Posterior vena cava (tissue), 2 donors: ENCODE measurements at places on chromosomes 16 and 17. TPM values are rescaled to one million over a fixed set of nuclear protein-coding genes. Genes with fewer than 3 reads are reported as not detected.
A peak's percentile ranks its signal among the peaks of the same experiment; 100 is the strongest.

DNA sequence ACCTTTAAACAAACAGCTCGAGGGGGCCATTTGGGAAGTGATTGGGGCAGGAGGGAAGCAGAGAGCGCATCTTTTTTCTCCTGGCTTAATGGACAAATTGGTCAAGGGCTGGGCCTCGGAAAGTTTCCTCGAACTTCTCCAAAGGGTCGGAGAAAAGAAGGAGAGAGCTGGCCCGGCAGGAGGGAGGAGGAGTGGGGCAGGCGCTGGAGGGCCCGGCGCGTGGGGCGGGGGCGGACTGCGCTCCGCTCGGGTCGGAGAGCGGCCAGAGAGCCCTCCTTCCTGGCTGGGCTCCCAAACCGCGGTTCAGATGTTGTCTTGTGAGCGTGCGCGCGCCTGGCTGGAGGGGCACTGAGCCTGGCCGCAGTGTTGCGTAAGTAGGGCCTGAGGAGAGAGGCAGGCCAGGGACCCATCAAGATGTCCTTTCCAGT is 1.2 kb downstream of the MMP2 start:
- peak; percentile 97 for DNase-seq

EFCAB5 gene
- total RNA-seq: 1.2 TPM

DNA sequence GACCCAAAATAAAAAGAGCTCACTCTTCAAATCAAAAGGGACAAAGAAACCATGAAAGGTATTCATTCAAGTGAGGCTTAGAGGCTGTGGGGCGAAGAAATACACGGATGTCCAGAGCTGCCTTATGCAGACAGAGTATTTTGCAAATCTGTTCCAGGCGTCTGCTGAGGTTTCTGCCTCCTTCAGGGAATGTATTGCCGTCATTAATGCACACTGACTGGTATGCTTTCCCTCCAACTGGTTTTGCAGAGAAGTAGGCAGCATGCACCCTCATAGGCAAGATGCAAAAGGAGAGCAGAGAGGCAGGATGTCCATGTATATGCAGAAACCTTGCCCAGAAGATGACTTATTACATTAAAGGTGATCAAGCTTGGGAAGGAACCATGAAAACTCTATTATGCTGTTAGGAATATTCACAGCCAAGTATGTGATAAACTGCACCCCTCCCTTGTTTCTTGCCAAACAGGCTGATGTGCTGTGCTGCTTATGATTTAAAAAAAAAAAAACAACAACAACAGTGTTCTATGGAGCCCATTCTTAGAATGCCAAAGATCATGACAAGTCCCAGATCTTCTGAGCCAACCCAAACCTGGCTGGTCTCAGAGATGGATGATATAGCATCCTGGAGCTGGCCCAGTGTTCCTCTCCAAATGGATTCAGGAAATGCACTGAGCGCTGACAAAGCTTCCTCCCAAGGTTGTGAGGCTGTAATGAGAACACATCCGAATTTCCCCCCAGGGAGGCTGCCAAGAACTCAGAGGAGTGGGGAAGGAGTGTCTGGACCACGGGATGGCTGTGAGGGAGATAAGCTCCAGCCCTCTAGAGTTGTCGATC is 77.6 kb upstream of the HLF start:
- no peak for DNase-seq

DNA sequence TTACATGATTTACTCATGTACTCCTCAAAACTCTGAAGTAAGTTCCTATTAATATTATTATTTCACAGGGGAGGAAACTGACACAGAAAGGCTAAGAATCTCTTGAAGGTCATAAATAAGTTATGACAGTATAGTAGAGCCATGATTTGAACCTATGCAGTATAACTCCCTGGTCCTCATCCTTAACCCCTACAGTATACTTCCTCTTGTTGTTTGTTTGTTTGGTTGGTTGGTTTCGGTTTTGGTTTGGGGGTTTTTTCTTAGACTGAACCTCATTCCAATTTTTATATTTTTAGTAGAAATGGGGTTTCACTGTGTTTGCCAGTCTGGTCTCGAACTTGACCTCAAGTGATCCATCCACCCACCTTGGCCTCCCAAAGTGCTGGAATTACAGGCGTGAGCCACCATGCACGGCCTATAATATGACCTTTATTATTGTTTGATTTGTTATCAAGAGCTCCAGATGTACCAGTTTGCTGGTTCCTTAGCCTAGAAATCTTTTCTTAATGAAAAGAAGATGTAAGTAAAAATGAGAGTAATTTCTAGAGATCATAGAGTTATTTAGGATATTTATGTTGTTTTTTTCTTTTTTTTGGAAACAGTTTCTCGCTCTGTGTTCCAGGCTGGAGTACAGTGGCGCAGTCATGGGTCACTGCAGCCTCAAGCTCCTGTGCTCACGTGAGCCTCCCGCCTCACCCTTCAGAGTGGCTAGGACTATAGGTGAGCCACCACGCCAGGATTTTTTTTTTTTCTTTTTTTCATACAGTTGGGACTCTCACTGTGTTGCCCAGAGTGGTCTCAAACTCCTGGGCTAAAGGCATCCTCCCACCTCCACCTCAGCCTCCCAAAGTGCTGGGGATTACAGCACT is 4.8 kb downstream of the PRR11 start:
- DNase-seq: no peak

DYNC1LI2 gene
- 159 TPM for total RNA-seq

MGRN1 gene
- 61.0 TPM for total RNA-seq

GRCh38 chr17:77248216-77249114 is 107.7 kb downstream of the SEC14L1 start:
- DNase-seq: no peak

DNA sequence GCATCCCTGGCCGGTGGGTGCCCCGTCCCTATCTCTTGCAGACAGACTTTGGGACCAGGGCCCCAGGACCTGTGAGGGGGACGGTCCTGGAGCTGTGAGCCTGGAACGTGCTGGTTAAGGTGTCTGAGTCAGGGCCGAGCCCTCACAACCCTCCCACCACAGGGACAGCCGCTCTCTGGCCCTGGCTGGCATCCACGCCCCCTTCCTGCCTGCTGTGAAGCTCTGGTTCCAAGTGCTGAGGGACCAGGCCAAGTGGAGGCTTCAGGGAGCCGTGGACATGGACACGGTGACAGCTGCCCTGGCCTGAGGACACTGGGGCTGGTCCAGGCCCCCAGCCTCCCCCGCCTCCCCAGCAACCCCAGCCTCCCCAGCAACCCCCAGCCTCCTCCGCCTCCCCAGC is 6.6 kb downstream of the TSR3 start:
- DNase-seq: no peak

OTOP2 gene
- total RNA-seq: not detected

DNA sequence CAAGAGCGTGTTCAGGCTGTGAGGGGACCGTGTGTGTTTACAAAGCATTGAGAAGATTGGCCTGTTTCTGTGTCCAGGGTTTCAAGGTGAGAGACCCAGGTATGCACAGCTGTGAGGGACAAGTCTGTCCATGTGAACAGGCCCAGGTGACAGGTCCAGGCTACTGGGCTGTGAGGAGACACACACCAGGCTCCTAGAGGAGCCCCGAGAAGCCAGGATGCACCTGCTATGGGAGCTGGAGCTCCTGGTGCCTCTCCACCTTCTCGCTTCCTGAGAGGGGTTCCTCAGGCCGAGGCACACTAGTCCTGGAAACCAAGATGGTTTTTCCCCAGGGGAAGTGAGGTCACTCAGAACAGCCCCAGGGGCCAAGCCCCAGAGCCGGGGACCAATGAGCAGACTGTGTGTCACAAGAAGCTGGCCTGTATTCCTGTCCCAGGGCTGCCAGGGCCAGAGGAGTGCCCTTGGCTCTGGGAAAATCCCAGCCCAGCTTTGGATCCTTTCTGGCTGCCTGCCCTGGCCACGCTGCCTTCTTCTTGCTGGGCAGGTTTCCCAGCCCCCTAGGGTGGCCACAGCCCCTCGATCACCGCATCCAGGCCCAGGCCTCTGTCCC is 153.4 kb upstream of the PLCG2 start:
- no peak for DNase-seq

DNA sequence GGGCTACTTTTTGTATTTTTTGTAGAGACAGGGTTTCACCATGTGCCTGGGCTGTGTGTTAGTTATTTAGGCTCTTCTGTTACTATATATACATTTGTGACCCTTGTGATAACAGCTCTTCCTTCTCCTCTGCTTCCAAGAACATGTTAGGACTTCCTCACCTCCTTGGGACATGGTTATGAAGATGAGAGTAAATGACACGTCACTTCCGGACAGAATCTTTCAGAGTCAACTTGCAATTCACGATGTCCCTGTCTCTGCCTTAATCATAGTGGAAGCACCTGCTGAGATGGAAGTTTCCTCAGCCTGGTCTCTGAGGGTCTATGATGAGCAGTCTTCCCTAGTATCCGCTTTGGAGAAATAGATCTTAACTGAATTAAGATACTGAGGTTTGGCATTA is 42.9 kb downstream of the CCDC42 start:
- DNase-seq: no peak

DNA sequence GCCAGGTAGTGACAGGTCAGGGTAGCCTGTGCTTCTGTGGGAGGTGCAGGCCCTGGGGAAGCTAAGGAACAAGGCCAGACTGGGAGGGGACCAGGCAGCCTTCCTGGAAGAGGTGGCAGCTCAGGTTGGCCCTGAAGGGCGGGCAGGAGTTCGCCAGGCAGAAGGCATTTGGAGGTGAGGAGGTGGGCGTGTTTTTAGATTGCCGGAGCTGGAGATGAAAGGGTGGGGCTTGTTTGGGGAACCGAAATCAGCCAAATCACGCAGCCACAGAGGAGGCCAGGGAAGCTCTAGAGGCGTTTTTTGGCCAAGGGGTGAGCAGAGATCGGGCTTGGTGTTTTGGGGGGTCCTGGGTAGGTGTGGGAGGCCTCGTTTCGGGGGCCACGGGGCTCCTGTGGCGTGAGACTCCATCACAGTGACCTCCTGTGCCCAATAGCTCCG is 7.6 kb downstream of the ADCY7 start:
- peak; percentile 78 for DNase-seq

GRCh38 chr17:19482576-19482975 is 51.1 kb upstream of the SLC47A1 start:
- no peak for DNase-seq

GINS2 gene
- 0.19 TPM for total RNA-seq

TMEM92 gene
- total RNA-seq: 0.33 TPM

GRCh38 chr17:76561332-76561731 is 21.5 kb downstream of the PRCD start:
- DNase-seq: no peak

- no peak for DNase-seq
Observed at GRCh38 chr16:13835387-13835786, 84.6 kb upstream of the ERCC4 start.

- no peak for DNase-seq
Observed at GRCh38 chr17:31608659-31609254, 217.3 kb downstream of the RAB11FIP4 start.

ADGRG3 gene
- 10.4 TPM for total RNA-seq

DNA sequence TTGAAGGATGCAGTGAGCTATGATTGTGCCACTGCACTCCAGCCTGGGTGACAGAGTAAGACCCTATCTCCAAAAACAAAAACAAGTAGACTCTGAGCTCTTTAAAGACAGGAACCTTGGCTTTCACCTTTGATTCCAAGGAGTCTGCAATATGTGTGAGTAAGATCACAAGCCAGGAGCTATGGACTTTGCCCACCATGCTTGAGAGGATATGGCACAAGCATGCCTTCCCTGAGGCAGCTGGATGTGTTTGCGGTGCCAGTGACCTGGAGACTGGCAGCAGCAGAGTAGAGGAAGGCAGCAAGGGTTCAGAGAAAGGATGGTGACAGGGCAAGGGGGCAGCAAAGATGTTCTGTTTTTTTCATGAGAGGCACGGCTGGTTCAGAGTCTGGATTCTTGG is 14.5 kb upstream of the PRKCA start:
- no peak for DNase-seq

SLC6A2 gene
- total RNA-seq: not detected

GRCh38 chr16:87044829-87045228 is 272.4 kb downstream of the C16orf95 start:
- no peak for DNase-seq

DNA sequence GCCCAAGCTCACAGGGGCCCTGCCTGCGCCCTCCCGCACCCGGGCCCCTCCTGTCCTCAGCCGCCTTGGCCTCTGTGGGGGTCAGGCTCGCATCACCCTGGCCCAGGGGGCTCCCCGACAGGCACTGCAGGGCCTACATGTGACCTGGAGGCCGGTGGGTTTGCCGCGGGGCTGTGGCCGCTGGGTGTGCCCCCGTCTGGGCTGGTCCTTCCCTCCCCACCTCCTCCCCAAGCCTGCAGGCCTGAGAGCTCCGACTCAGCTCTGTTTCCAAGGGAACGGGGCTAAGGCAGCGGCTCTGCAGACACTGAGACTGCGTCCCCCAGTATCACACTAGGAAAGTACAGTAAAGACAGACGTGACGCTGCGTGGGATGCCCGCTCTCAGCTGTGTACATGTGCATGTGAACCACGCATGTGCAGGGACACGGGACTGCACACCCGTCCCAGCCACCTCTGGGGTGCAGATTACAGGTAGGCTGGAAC is 16.5 kb upstream of the WDR45B start:
- peak; percentile 62 for DNase-seq

DHX8 gene
- total RNA-seq: 35.2 TPM

GRCh38 chr16:15576960-15577958 is 65.7 kb downstream of the MARF1 start:
- peak; percentile 64 for DNase-seq

HAP1 gene
- total RNA-seq: not detected
